ENCODE measurements at places on chromosomes 3 and 15. TPM values are rescaled to one million over a fixed set of nuclear protein-coding genes. Genes with fewer than 3 reads are reported as not detected.

DNA sequence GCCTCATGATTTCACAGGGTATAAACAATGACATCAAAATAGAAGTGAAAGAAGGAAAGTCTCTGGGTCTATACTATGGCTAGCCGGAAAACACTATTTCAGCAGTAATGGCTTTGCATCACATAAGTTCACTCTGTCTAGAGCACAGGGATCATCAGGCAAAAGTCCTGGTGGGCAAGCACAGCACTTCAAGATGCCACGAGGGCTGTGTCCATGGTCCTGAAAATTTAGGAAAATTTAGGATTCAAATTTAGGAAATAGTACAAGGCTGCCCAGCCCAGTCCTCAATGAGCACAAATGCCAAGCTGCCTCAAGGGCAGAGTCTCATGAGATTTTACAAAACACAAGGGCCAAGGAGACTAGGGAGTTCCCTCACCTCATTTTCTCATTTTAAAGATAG is 54.1 kb downstream of the RORA start:
- peaks cover 4% of the 10 kb centered on the region for H3K4me1 ChIP-seq
- DNase-seq, result no peak
- no peaks in the 10 kb centered on the region for H3K36me3 ChIP-seq
- H3K27ac ChIP-seq, result no peak overlapping the region
- H3K4me3 ChIP-seq, result no peak overlapping the region

GRCh38 chr3:10334459-10334858 is 13.5 kb upstream of the SEC13 start:
- no peaks in the 10 kb centered on the region for H3K36me3 ChIP-seq
- H3K27ac ChIP-seq, result no peak overlapping the region
- peaks cover 35% of the 10 kb centered on the region for H3K27me3 ChIP-seq
- no peak overlapping the region for H3K4me3 ChIP-seq

DNA sequence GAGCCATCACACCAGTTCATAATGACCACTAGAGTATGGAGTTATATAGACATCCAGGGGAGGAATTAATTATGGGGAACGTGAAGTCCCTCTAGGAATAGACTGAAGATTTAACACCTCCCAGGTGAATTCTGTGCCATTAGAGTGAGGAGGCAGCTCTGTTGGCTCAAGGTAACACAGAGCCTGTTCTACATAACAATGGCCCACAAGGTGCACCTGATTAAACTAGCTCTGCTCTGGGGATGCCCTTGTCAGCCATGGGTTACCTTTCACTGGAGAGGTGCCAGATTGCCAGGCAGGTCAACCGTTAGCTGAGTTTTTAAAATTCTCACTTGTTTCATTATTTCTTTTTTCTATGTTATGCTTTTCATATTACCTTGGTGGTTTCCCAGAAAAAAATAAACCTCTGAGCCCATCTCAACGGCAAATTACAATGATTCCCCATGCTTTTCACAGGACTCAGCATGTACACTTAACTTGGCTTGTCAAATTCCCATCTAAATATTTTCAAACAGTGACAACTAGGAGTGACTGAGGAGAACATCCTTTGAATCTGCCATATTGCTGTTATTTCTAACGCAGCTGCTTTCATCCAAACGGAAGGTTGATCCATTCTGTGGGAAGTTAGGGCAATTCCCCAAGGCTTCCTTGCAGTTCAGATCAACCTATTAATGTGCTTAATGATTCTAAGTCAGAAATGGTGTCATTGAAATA is 512.9 kb downstream of the MCTP2 start:
- H3K27ac ChIP-seq, result peak overlapping the region; percentile 5
- no peaks in the 10 kb centered on the region for H3K27me3 ChIP-seq
- no peak overlapping the region for H3K4me3 ChIP-seq
- no peak for DNase-seq
- H3K4me1 ChIP-seq, result peaks cover 28% of the 10 kb centered on the region
- no peaks in the 10 kb centered on the region for H3K36me3 ChIP-seq

- H3K27me3 ChIP-seq, result no peaks in the 10 kb centered on the region
- no peak overlapping the region for H3K27ac ChIP-seq
- no peak for DNase-seq
- H3K4me3 ChIP-seq, result no peak overlapping the region
- H3K36me3 ChIP-seq, result no peaks in the 10 kb centered on the region
- no peaks in the 10 kb centered on the region for H3K4me1 ChIP-seq
Measured at GRCh38 chr3:126835472-126836219, 131.6 kb downstream of the CHCHD6 start.

GRCh38 chr3:172569128-172570008 is 46.1 kb upstream of the TNFSF10 start:
- no peak overlapping the region for H3K4me3 ChIP-seq
- no peaks in the 10 kb centered on the region for H3K4me1 ChIP-seq
- no peak overlapping the region for H3K27ac ChIP-seq
- no peaks in the 10 kb centered on the region for H3K27me3 ChIP-seq

- DNase-seq, result no peak
- H3K4me1 ChIP-seq, result peaks cover 13% of the 10 kb centered on the region
- no peak overlapping the region for H3K4me3 ChIP-seq
Measured at GRCh38 chr15:46652266-46652665, 1017.4 kb downstream of the SQOR start.

GRCh38 chr15:81981908-81982307 is 63.9 kb downstream of the MEX3B start:
- H3K36me3 ChIP-seq, result peaks cover 34% of the 10 kb centered on the region
- H3K27ac ChIP-seq, result no peak overlapping the region
- no peak for DNase-seq
- peaks cover 14% of the 10 kb centered on the region for H3K4me1 ChIP-seq
- no peaks in the 10 kb centered on the region for H3K27me3 ChIP-seq

DNA sequence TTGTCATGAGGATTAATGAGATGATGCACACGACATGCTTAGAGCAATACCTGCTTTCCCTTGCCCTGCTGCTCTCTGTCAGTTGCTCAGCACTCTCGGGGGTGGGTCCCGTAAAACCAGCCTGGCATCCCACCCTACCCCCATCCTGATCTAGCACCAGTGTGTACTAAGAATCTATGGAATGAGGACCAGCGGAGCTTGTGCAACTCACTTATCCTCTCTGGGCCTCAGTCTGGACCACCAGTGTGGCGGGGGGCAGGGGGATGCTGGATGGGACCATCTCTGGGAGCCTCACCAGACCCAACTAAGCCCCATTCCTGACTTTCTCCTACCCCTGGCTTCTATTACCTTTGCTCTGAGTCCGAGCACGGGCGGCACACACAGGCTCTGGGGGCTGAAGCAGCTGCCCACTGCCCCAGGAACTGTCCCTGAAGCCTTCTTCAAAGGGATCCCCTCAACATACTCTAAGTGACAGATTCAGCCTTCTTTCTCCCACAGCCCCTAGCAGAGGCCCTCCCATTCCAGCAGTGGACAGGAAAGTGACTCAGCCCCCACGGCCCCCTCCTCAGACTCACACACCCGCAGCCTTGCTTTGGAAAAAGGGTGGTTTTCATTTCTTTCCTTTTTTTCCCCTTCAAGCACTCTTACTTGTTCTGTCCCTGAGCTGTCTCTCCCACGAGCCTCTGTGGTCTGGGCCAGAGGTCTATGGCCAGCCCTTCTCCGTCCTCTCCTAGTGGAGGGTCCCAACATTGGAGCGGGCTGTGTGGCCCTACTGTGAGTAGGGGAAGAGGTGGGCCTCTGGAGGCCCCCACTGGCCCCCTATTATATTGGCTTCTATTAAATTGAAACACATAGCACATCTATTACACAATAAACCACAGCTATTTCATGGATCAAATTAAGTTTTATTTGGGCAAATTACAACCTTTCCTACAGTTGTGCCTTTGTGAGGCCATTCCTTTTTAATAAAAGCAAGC is 100.3 kb downstream of the SMAD6 start:
- no peaks in the 10 kb centered on the region for H3K27me3 ChIP-seq
- H3K27ac ChIP-seq, result peak overlapping the region; percentile 75
- H3K4me3 ChIP-seq, result no peak overlapping the region

DNA sequence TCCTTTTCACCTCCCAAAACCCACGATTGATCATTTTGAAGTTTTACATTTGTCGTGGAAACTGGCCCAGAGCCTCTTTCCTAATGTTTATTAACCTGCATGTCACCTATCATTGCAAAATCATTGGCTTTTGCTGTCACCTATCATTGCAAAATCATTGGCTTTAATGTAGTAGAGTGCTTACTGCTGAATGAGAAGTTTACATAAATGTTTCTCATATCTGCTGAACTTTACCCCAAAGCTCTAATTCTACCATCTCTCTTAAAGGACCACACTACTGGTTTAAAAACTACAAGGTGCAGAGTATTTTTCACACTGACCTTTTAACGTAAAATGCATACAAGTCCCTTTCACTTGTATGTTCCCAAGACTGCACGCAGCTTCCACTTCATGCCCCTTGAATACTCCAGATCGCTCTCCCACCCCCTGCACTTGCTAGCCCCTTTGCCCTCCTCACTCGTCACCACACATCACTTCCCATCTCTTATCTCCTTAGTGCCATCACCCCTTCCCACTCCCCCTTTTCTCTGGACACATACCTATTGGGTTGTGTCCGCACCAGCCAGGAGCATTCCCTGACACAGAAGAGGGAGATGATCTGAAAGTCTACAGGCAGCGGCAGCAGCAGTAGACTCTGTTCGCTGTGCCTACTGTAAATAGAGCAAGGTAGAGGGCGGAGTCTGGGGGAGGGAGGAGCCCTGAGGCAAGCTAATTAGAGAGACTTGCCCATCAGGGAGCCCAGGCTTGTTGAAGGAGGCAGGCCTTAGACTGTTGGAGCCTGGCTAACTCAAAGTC is 30.2 kb upstream of the ATOSA start:
- H3K36me3 ChIP-seq, result no peaks in the 10 kb centered on the region
- H3K27me3 ChIP-seq, result peaks cover 17% of the 10 kb centered on the region
- DNase-seq, result no peak
- H3K4me1 ChIP-seq, result no peaks in the 10 kb centered on the region

DNA sequence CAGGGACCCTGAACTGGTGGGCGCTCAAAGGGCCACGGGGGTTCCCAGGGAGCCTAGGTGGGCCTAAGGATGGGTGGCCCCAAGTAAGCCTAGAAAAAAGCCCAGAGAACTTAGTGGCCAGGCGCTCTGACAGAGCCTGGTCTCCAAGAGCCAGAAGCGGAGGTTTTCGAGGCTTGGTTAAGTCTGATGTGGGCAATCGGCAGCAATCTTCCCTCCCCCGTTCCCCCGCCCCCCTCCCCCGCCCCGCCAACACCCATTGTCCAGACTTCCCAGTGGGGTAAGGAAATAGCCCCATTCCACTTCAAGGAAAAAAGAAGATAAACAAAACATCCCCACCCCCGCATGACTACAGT is 6.7 kb downstream of the EOMES start:
- H3K36me3 ChIP-seq, result no peaks in the 10 kb centered on the region
- DNase-seq, result no peak
- peaks cover 99% of the 10 kb centered on the region for H3K27me3 ChIP-seq
- H3K27ac ChIP-seq, result no peak overlapping the region

RBSN gene
- 29.7 TPM for total RNA-seq

CFAP161 gene
- not detected for total RNA-seq

MESP1 gene
- total RNA-seq, result 1.2 TPM

All from neural crest cell (in vitro differentiated cells).